Esophagus squamous epithelium (tissue), 5 donors: ENCODE measurements at places on chromosomes 4 and X.

GRCh38 chrX:9430346-9430921 is 34.4 kb upstream of the TBL1X start:
- DNase-seq = no peak

DNA sequence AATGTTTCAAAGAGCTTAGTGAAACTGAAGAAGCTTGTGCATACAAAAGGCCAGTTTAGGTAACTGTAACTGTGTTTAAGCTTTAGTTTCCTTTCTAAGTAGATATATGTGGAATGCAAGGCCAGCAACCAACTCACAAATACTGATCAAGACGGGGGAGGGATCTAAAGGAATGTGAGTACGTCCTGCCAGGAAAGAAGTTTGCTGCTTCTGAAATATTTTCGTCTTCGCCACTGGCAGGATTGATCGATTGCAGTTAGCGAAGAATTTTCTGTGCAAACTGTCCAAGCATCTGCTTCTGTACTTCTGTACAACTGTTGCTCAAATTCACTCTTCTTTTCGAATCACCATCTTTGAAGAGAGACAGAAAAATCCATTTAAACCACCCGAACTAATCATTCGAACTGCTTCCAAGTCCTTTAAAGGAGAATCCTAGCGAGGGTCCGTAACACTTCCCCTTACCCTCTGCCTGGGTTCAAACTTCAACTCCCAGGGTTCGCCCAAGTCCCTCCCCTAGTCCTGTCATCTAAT is 373 bp upstream of the INTS6L start:
- no peak for DNase-seq

DNA sequence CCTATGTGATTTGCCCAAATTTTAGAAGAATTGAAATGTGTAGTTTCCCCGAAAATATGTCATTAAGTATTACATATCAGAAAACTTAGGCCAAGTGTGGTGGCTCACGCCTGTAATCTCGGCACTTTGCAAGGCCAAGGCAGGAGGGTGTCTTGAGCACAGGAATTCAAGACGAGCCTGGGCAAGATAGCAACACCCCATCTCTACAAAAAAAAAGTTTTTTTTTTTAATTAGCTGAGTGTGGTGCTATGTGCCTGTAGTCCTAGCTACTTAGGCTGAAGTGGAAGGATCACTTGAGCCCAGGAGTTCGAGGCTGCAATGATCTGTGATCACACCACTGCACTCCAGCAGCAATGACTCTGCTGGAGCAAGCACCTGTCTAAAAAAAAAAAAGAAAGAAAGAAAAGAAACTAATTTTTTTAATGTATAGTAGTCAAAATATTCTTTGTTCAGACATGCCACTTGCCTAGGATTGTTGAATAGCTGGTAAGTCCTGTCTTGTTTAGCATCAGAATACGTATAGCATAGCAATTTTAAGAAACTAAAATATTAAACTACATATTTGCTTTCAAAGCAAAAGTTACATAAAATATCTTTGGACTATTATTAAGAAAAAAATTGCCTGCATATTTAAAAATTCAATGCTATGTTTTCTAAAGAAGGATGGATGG is 40.1 kb upstream of the GAB1 start:
- no peak for DNase-seq

GRCh38 chrX:65635822-65636221 is 31.6 kb upstream of the MSN start:
- no peak for DNase-seq
